AG20443 (cell line): ENCODE measurements at places on chromosomes 6 and 20.

- no peak for DNase-seq
Observed at GRCh38 chr6:137102851-137103492, 58.2 kb upstream of the IL20RA start.

DNA sequence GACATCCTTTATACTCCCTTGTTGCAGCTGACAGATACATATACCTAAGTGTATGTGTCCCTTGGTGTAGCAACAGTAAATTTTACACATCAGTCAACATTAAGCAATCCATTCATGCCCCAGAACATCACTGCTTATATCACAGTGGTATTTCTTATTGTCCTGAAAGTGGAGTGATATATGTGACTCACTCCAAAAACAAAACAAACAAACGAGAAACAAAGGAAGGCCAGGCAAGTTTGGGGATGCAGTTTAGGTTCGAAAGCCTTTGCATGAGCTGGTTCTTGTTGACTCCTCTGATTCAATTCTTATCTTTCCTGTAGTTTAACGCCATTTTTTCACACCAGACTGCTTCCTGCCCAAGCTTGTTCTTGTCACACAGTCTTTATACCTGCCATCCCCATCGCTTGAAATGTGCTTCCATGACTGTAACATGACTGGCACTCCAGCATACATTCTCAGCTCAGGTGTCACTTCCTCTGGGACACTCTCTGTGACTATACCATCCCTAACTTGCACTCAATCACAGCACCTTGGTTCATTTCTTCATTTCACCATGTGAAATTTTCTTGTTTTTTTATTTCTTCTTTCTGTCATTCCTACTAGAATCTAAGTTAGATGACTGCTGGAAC is 125.0 kb upstream of the TSHZ2 start:
- no peak for DNase-seq

- DNase-seq: no peak
Observed at GRCh38 chr6:128438393-128438792, 82.0 kb downstream of the PTPRK start.

DNA sequence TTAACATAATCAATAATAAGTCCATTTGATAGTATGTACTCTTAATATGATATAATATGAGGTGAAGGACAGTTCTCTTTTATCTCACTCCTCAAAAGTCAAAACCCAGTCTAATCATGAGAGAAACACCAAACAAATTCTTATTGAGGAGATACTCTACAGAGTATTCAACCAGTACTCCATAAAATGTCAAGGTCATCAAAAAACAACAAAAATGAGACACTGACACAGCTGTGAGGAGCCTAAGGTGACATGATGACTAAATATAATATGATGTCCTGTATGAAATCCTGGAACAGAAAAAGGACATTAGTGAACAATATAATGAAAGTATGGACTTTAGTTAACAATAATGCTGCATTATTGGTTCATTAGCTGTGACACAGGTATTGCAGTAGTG is 675.1 kb downstream of the HTR1B start:
- no peak for DNase-seq

DNA sequence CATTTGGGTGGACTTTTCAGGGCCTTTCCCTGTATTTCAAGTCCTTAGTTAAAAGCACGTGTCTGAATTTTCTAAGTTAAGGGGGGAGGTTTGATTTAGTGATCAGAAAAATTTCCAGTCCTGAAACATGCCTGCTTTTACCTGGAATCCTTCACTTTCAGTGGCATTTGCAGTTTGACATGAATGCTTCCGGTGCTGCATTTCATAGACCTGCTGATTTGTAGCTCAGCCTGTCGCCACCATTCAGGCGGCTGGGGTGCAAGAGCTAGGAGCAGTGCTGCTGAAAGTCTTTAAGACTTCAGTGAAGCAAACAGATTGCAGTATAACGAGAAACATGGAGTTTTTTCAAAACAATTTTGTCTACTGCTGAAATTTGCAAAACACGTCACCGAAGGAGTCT is 14.0 kb downstream of the RPS6KA2 start:
- DNase-seq: no peak

GRCh38 chr6:56370561-56371211 is 123.3 kb upstream of the COL21A1 start:
- peak; percentile 64 for DNase-seq

- DNase-seq: no peak
Observed at GRCh38 chr6:79869184-79869583, 78.2 kb downstream of the ELOVL4 start.

- DNase-seq: no peak
Observed at GRCh38 chr6:52535711-52536423, 41.0 kb downstream of the TRAM2 start.

GRCh38 chr20:50224531-50225255 is 34.1 kb downstream of the CEBPB start:
- DNase-seq: peak; percentile 95

DNA sequence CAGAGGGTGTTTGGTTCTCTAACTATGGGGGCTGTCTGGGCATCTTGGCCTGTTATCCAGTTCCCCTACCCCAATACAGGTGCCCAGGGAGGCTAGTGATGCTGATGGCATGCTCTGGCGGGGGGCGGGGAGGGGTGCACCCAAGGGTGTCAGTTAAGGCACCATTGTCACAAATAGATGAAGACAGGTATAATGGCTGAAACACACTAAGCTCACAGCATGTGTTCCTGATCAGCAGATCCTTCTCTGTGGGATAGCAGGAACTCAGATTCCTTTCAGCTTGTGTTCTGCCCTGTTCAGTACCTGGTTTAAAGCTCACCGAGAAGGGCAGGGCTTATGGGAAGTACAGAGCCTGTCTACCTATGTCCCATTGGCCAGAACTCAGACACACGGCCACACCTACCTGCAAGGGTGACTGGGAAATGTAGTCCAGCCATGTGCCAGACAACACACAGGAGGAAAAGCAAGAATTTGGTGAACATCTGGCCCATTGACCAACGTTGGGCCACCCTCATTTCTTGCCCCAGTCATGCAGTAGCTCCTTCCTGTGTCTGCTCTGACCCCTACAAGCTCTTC is 3.4 kb upstream of the RSPO4 start:
- DNase-seq: peak; percentile 41

DNA sequence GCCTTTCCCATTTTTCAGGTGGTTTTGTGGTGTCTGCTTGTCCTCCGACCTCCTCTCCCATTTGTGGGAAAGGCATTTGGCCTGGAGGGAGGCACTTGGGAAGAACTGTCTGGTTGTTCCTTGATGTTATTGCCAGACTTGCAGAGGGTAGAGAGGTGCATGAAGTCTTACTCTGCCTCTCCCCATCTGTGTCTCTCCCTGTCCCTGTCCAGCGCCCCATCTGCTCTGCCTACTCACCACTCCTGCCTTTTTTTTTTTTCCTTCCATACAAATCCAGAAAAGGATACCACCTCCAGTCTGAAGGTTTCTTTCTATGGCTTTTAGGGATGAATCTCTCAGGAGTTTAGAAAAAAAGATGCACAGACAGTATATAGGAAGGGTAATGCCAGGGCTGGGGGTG is 19.8 kb downstream of the PPARD start:
- DNase-seq: no peak

DNA sequence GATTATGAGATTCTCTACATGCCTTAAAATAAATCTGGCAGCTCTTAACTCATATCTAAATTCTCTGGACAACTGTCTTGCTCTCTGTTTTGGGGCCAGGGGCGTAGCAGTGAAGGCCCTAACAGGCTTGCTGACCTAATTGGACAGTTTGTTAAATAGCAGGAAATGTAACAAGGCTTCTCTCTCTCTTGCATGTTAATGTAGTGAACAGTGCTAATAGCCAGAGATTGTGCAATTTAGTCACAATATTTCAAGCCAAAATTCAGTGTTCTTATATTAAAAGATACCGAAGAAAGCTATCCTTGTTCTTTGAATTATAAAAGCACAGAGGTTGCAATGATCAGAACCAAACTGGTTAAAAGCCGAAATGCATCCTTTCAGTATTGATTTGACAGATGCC is 3.0 kb downstream of the PPP1R3D start:
- DNase-seq: no peak

DNA sequence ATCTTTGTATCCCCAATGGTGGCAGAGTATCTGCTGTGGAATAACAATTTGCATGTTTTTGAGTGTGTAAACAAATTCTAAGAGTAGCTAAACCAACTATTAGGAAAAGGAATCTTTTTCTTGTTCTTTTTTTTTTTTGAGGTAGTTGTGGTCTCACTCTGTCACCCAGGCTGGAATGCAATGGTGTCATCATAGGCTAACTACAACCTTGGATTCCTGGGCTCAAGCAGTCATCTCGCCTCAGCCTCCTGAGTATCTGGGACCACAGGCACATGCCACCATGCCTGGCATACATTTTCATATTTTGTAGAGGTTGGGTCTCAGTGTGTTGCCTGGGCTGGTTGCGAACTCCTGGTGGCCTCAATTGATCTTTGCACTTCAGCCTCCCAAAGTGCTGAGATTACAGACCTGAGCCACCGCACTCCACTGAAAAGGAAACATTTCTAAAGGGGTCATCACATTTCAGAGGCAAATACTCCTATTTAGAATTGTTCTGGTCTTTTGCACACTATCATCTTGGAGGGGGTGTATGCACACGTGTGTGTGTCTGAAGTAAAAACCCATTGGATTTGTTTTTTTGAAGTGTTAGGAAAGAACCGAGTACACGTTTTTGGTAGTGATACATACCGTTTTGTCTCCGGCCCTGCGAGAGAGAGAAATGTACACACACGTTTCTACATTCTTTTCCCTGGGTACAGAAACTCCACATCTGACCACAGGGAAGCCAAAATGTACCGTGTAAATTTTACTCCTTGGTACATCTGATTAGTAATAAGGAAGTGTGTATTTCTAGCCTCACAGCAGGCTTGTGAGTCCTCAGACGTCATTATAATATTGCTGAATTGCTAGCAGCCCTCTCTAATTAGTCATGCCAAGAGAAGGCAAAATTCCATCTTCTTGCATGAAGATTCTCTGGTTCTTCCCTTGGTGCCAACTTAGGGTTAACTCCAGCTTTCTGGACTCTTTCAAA is 183.6 kb downstream of the JARID2 start:
- DNase-seq: peak; percentile 63

GRCh38 chr6:21594416-21595281 is 1.1 kb downstream of the SOX4 start:
- DNase-seq: peak; percentile 73
